ENCODE measurements at places on chromosomes 5 and 9.

- DNase-seq = no peak
Observed at GRCh38 chr5:31531543-31531887, 378 bp downstream of the DROSHA start.

GRCh38 chr9:32991897-32992594 is 9.4 kb downstream of the APTX start:
- DNase-seq = no peak

DNA sequence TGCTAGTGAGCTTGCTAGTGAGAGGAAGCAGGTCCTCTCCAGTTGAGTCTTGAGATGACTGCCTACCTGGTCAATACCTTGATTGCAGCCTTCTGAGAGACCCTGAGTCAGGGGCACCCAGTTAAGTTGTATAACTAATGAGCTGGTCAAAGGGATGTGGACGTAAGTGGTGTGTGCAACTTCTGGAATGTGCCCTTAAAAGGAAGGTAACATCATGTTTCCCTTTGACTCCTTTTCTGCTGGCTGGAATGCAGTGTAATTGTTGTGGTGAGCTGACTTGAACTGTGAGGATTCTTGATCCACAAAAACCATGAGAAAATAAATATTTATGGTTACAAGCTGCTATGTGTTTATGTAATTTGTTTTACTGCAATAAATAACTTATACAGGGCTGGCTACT is 2.4 kb upstream of the SNX2 start:
- DNase-seq = no peak

GRCh38 chr5:23776684-23777083 is 269.3 kb downstream of the PRDM9 start:
- DNase-seq = no peak

- DNase-seq = no peak
Observed at GRCh38 chr5:176185133-176185733, 53.0 kb upstream of the SIMC1 start.

DNA sequence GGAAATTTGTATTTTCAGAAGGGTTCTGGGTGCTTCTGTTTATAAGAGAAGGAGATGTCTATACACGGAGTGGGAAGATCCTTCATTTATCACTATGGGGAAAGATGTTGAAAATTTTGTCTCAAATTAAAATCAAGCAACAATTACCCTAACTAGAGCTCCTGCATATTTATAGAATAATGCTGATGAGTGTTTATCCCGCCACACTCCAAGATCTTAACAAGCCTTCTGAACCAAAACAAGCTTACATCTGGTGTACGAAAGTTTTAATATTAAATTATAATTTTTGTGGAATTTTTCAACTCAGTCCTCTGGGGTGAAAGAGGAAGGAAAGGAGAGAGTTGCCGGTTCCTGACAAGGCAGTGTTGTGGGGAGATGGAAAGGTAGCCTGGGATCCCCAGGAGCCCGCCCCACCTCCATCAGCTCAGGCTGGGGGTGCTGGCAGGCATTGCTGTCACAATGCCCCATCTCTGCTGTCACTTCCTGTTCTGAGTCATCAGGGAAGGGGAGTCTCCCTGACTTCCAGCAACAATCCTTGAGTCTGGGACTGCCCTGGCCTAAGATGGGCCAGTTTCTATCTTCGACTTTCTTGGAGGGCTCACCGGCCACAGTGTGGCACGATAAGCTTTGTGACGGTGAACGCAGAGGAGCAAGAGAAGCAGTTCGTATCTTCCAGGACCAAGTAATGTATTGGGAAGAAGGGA is 64.5 kb downstream of the ERAP1 start:
- peak; percentile 10 for DNase-seq
